ENCODE measurements at places on chromosomes 4 and X.

GRCh38 chr4:113745711-113746110 lies 15.8 kb downstream of the CAMK2D start:
- DNase-seq, result no peak

- DNase-seq, result no peak
These were observed 22.7 kb downstream of the JAKMIP1 start for GRCh38 chr4:6177587-6178197.

GRCh38 chrX:41457613-41458192 lies 10.6 kb downstream of the NYX start:
- DNase-seq, result no peak

DNA sequence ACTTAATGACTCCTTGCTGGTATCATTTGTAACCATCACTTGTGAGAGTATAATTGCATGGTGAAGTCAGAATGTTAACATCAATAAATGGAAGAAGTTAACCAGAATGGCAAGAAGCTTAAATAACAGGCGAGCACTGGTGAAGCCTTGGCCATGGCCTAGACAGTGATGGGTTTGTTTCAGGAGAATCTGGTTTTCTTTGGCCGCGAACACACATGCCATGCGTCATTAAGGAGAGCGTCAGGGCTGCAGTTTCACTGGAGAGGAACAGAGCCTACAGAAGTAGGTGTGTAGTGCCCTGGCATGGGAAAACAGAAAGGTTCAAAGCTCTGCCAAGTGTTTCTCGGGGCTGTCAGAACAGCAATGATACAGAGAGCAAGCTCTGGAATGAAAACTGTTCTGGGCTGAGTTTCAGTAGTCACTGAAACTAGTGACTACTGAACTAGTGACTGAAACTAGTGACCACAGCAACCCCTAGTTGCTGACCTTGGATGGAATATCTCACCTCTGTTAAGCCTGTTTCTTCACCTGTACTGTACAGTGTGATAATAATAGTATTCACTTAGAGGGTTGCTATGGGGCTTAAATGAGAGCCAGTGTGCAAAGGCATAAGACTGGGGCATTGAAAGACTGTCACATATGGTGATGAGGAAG lies 93.8 kb downstream of the C4orf51 start:
- no peak for DNase-seq

DNA sequence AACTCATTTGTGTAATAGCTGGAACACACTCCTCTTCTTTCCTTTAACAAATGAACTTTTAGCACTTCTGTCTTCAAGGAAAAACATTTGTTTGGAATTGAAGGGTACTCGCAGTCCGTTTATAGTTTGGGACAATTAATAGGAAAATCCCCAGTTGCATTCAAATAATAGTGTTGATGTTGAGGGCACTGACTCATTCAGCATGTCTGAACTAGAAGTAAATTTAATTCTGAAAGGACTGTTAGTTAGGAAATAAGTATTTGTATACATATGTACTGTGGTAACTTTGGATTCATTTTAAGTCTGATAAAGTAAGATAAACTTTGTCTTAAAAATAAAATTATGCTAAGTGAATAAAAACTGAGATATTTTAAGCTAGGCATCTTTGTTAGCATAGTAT lies 27.2 kb downstream of the FAM199X start:
- DNase-seq, result no peak

- no peak for DNase-seq
These were observed 556.1 kb downstream of the IL1RAPL1 start for GRCh38 chrX:29143356-29143755.

- DNase-seq, result no peak
These were observed 333.8 kb downstream of the ANK2 start for GRCh38 chr4:113383111-113383785.

DNA sequence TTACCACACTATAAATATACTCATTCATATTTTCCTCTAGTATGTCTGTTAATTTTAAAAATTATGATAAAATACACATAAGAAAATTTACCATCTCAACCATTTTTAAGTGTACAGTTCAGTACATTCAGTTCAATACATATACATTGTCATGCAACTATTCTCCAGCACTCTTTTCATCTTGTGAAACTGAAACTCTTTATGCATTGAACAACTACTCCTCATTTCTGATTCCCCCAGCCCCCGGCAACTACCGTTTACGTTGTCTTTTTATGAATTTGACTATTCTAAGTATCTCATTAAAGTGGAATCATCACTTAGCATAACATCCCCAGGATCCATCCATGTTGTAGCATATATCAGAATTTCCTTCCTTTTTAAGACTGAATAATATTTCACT lies 8.7 kb downstream of the SMARCAD1 start:
- DNase-seq, result no peak

DNA sequence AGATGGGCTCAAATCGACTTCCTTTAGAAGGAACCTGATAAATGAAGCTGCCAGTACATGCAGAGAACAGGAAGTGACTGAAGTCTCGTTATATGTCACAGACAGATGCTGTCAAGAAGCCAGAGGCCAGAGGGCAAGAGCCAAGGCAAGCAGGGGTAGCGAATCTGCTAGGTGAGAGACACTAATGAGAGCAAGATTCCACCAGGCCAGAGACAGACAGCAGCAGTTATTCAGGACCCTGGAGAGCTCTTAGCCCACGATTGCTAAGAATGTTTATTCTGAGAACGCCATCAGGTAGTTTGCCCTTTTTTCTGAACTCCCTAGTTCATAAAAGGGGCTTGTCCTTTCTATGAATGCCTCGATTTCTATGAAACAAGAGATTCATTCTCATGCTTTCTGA lies 73.7 kb downstream of the BEND2 start:
- no peak for DNase-seq

DNA sequence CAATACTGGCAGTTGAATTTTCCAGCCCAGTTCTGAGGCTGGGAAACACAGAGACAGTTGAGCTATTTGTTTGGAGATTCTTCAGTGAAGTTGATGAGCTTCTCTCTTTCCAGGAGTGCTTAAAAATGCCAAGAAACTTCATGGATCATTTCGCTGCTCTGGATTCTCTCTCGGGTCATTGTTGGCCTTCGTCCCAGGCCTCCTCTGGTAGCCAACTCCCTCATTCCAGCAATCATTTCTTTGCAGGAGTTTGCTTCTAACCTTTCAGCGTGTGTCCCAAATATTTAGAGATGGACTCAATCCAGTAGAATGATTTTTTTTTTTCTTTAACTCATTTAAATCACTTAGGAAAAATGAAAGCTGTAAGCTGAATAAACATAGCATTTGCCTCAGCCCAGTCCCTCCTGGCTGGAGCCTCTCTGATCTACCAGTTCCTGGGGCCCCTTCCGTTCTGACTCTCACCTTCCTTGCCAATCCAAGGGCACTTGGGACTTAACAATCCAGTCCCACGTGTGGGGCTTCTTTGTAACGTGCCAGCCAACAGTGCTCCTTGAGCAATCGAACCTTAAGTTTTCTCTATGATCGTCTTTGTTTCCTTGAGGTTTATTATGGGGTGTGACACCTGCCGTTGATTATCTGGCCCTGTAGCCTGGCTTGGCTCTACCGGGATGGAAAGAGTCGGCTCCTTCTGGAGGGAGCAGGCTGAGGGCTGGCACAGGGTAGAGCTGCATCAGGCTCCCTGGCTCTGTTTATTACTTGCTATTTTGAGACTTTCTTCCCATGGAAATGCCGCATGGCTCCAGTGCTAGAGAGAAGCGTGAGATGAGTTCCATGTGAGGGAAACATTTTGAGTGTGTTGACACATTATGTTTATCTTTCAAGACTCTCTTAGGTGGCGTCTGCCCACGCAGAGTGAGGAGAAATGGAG lies 80.4 kb upstream of the GPC4 start:
- DNase-seq, result no peak

GRCh38 chr4:172173206-172173605 lies 360.0 kb downstream of the GALNTL6 start:
- no peak for DNase-seq

DNA sequence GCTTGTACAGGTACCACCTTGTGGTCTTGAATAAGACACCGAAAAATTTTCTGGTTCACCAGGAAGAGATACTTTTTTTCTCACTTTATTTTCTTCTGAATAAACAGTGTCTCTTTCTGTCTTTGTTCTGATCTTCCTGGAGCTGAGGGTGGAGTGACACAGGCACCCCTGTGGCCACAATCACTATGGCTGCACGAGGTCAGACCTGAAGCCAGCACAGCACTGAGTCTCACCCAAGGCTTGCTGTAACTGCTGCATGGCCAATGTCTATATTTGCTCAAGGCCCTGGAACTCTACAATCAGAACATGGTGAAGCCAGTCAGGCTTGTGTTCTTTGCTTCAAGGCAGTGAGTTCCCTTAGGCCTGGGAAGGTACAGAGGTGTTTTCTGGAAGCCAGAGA lies 87.2 kb downstream of the GPR174 start:
- no peak for DNase-seq

DNA sequence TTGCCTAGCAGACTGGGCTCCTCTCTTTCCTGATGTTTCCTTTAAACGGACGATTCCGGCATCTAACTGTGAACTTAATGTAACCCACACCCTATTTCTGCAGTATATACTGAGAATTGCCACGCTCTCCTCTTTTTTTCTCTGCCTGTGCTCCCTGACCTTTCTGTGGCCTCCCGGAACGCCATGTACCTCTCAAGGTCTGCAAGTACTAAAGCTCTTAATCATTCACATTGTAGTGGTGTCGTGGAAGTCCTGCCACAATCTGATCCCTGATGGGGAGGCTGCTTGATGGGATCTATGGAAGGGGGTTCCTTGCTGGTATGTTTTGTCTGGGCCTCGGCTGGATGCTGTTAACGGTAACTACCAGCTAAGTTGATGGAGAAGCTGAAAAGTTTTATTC lies 302.9 kb upstream of the EPHA5 start:
- DNase-seq, result no peak

- DNase-seq, result no peak
These were observed 157.1 kb upstream of the PACRGL start for GRCh38 chr4:20543131-20543530.

DNA sequence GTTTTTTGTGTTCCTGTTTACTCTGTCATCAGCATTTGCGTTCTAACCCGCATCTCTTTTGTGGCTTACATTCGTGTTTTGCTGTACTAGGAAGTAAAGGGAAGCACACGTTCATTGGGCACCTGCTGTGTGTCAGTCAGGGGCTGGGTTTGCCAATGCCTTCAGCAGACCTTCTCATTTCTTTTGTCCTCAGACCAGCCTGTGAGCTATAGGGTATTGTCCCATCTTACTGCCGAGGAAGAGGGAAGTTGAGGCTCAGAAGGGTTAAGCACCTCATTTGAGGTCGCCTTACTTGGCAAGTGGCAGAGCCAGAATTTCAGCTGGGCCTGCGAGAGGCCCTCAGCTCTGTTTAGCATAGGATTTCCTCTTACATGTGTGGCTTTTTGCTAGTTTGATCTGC lies 8.7 kb downstream of the TBC1D14 start:
- DNase-seq, result no peak

DNA sequence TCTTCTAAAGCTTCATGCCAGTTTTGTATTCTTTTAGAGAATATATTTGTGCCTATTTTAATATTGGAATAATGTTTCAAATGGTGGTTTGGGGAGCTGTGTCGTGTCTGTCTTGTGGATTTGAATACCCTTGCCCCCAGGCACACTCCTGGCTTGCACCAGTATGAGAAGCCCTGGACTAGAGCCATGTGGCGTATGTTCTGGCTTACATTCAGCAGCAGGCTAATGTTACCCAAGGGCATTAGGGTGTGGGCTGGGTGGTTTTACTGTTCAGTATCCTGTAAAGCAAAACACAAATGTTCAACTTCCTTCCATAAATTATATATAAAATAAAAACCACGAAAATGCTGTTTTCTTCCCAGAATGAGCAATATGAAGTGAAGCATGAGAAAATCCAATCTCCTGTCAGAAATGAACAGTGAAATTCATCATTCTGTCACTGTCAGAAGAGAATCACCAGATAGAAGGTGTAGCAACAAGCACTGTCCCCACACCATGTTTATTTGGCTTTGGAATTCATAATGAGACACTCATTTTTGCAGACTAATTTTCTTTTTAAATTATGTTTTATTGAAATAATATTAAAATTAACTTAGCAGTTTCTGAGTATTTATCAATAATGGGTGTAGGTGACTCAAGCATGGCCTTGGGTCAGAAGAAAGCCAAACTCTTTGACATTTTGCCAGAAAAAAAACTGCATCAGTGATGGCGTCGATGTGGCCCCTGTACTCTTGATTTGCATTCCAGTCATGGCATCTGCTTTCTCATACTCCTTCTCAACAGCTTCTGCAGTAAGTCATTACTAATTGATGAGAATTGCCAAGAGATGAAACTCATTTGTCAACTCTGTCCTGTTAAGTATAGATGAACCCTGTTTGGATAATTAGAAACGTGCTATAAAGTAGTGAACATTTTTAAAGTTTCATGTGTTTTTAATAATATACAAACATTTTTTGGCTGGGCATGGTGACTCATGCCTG lies 43.8 kb downstream of the WWC2 start:
- DNase-seq, result no peak

DNA sequence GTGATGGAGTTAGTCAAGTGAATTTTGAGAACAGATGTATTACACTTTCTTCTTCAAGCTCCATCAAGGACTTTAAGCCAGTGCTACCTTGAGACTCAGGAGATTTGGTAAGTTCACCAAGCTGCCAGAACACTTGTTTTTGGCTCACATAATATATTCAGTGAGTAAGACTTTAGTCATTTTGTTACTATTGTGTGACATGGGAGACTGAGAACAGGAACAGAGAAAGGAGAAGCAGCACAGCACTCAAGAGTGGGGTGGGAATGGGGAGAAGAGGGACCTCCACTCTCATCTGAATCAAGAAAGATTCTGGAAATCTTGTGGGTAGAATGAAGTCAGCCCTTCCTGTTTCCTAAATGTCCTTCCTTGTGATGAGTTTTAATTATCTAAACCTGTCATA lies 87.3 kb upstream of the TET2 start:
- no peak for DNase-seq
